Stimulated activated CD8-positive, alpha-beta memory T cell treated with anti-CD3 and anti-CD28 coated beads, Interleukin-7, amount 100 ng/mL, for 1 hour (primary cell): ENCODE measurements at places on chromosomes 6 and 20.

GRCh38 chr6:130600880-130601341 lies 226.3 kb upstream of the SMLR1 start:
- DNase-seq = no peak

- DNase-seq = no peak
These were observed 38.9 kb downstream of the OR2B2 start for GRCh38 chr6:27873021-27873940.

DNA sequence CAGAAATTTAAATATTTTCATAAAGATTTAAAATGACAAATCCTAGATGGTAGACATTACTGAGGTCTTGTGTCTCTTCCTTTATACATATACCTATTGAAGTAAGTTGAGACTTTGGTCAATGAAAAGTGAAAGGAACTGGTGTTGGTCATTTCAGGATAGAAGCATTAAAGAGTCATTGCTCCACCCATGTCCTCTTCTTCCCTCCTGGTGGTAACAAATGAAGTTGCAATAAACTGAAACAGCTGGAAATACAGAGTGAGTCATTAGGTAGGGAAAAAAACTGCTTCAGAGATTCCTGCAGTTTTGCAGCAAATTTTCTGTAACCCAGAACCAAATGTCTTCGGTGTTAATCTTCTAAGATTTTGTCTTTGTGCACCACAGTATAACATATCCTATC lies 448.0 kb downstream of the EYS start:
- DNase-seq = no peak

GRCh38 chr6:82597201-82597600 lies 233.6 kb downstream of the TPBG start:
- no peak for DNase-seq

DNA sequence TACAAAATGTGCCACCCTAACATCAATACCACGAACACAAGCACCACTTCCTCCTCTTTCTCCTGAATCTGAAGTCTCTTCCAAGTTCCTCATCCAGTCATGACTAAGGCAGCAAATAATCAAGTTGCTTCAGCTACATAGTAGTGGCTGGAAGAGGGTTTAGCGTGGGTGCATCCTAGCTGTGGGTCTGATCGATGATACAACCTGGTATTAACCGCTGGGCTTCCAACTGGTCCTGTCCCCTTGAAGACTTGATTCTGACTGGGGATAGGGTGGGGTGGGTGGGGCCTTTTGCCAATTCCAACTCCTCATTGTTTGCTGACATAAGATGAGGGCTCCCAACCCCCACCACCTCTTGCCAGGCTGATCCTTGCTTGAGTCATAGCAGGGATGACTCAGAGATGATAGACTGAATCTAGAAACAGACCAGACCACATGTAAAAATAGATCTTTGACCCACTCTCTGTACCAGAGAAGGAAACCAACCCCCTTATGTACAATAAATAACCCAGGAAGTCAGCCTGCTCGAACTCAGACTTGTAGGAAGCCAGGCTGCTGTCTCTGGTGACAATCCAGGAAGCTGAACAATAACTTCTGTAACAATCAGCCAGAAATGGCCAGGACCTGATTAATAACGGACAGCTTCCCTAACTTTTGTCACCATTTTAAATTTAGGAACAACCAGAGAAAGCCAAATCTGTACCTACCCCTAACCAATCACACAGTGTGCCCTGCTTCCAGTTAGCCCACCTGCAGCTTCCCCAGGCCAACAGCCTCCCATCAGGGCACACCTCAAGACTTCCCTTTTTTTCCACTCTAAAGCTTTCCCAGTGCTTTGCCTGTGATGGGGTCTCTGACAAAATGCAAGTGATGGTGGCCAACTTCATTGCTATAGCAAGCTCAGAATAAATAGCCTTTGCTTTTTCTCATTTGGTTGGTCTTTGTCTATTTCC lies 68.9 kb upstream of the FAM184A start:
- no peak for DNase-seq

DNA sequence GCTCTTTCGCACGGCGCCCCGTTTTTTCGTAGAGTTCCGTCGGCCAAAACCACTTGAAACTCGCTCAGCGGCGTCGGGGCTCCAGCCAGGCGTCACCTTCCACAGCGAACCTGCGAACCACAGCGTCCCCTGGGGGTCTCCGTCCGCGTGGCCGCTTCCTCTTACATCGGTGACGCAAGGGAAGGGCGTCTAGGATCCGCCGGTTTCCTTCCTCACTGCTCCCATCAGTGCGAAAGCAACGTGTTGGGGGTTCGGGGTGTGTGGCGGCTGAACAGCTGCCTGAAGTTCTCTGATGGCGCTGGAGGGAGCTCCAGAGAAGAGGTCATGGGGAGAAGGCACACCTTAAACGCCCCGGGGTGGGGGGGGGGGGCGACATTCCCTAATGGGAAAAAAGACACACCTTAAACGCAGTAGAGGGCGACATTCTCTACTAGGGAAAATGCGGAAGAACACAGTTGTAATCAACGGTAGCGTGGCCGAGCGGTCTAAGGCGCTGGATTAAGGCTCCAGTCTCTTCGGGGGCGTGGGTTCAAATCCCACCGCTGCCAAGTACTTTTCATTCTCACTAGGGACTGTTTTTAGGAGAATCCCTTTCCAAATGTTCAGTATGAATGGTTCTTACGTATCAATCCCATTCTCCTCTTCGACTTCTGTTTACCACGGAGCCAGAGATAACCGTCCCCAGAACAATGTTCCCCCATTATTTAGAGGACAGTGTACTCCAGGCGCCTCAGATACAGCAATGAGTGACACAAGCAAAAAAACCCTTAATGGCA lies 16.4 kb downstream of the ZNF311 start:
- peak; percentile 53 for DNase-seq

- no peak for DNase-seq
These were observed 330.9 kb downstream of the LMBRD1 start for GRCh38 chr6:69465866-69466265.

- DNase-seq = no peak
These were observed 308.5 kb upstream of the POU3F2 start for GRCh38 chr6:98525860-98526259.
